Activated T-cell treated with anti-CD3 and anti-CD28 coated beads, Interleukin-2, amount 50 U/mL, for 24 hours (primary cell): ENCODE measurements at places on chromosomes 3 and 15.

DNA sequence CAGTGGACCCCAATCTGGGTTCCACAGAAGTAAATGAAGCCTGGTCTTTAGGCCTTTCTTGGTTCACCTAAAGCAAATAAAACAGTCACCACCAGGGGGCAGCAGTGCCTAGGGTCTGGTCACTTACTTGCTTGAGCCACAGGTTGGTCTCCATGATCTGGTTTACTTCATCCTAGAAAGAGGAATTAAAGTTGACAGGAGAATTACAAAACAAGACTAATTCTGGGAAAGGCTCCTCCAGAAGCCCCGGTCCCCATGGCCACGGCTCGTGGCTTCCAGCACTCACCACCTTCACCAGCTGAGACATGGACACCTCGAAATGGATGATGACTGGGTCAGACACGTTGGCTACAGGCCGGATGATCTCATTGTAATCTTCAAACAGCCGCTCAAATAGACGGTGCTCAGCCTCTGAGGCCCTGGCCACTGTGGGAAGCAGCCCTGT, 2.3 kb downstream of the CHRNA3 start:
- peak; percentile 80 for DNase-seq

DNA sequence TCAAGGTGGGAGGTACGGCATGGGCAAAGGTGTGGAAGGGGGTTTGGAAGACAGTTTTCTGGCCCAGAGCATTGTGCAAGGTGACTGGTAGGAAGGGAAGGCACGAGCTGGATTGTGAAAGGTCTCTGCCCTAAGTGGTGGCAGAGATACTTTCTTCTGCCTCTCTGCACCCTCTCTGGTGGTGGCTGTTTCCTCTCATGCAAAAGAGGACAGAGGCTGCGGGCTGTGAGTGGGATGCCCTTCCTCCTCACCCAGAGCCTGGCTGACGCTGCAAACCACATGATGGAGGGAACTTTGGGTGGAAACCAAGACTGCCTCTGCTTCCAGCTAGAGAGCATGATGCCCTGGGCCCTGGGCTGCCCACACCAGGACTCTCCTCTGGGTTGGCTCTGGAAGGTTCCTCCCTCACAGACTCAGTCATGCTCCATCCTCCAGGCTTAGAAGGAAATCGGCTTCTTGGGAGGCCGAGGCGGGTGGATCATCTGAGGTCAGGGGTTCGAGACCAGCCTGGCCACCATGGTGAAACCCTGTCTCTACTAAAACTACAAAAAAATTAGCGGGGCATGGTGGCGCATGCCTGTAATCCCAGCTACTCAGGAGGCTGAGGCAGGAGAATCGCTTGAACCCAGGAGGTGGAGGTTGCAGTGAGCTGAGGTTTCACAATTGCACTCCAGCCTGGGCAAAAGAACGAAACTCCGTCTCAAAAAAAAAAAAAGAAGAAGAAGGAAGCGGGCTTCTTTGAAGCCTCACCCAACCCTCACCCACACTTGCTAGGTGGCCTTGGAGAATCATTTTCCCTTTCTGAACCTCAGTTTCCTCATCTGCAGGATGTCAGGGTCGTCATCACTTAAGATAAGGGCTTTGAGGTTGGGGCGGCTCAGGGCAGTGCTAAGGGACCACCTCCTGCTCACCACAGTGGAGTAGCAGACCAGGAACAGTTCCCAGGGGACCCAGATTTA, 8.3 kb downstream of the PSTPIP1 start:
- DNase-seq: peak; percentile 80

DNA sequence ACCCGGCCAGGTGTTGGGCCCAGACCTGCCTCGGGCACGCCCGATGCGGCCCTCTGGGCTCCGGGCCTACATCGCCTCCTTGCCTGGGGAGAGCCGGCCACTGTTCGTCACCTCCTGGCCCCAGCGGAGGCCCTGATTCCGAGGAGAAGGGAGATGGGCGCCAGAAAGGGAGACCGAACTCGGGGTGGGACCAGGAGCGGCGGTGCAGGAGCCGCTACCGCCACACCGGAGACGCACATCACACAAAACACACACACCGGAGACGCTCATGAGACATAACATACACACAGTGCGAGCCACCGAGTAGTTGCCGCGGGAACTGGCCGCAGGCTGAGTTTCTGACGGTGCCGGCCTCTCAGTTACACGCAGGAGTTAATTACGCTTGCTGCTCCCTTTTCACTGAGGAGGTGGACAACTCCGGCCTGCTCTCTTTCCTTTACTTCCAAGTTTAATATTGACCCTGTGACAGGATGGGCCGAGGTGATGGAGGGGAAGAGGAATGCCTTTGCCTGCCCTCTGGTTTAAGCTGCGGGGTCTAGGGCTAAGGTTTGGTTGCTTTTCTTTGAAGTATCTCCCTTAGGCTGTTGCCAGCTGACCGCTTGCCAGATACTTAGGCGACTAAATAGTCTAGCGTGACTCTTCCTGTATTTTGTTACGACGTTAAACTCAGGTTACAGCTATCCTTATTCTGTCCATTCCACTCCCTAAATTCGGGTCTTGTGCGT, 570 bp downstream of the PCNP start:
- DNase-seq: peak; percentile 83

GRCh38 chr15:39388118-39388517, 192.8 kb upstream of the THBS1 start:
- DNase-seq: no peak

DNA sequence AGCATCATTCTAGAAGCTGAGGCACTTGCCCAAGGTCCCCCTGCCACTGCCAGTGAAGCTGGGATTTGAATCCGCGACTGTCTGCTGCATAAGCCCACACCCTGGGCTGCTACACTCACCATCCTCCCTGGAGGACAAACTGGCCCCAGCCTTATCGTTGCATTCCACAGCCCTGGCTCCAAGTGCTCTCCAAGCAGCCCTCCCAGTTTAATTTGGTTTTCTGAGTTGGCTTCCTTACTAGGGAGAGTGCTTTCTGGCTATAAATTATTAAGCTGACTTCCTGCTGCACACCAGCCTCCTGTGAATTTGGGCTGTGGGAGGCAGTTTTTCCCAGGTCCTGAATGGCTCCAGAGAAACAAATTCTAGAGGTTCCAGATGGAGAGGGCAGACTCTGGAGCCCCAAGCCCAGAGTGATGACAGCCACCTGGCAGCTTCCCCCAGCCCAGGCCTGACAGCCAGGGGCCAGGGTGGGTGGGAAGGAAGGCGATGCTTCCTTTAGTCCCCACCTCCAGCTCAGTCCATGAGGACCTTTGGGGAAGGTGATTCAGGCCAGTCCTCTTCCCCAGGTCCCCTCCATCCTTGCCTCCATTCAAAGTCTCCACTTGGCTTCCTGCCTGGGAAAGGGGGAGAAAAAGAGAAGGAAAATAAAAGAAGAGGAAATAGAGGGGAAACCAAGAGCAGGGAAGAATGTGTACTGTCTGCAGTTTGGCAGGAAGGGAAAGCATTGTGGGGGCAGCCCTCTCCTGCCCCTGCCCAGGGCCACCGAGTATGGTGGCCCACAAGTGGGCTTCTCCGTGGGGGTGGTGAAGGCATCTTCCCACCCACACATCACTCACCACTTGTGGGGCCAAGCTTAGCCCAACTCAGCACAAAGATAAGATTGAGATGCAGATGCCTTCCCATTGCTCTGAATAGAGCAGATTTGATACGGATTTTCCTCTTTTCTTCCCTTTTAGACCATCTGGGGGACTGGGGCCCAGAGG, 69.6 kb downstream of the SEMA5B start:
- DNase-seq: no peak

DNA sequence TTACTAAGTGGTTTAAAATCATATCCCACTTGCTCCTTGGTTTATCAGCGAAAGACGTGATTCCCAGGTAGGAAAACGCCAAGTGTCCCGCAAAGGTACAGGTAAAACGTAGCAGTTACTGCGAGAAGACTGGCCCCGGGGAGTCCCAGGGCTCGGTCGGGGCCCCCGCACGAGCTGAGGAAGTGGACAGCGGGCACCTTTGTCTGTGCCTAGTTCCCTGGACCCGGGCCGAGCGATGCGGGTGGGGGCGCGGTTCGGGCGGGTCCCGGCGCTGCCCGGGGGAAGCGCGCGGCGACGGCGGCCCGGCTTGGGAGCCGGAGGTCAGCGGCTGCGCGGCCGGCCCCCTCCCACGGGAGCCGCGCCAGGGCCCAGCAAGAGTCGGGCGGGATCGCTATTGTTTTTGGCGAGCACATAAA, 864 bp upstream of the NEO1 start:
- DNase-seq: no peak
